HEK293T (cell line): ENCODE measurements at places on chromosomes 5 and 9.

DNA sequence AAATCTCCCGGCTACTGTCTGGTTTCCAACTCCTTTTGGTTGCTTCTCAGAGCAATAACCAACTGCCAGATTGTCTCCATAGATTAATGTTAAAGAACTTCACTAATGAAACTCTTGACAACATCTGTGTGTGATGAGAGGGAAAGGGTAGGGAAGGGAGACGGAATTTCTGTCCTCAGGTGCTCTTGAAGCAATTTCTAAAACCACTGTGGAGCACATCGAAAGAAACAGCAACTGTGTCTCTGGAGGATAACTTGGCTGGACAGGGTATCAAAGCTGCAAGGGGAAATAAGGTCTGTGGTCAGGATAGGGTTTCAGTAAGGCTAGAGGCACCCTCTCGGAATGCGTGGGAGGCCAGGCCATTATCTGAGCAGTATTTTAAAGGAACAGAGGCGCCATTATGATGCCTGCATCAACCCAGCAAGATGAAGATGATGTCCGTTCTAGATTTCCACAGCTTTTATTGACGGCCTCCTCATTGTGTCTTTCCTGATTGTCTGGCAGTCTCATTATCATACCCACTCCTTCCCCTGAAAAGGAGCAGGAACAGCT lies 76.6 kb downstream of the RORB start:
- DNase-seq, result peak; percentile 19

GRCh38 chr9:82412586-82413305 lies 424.2 kb downstream of the SPATA31D1 start:
- DNase-seq, result no peak

DNA sequence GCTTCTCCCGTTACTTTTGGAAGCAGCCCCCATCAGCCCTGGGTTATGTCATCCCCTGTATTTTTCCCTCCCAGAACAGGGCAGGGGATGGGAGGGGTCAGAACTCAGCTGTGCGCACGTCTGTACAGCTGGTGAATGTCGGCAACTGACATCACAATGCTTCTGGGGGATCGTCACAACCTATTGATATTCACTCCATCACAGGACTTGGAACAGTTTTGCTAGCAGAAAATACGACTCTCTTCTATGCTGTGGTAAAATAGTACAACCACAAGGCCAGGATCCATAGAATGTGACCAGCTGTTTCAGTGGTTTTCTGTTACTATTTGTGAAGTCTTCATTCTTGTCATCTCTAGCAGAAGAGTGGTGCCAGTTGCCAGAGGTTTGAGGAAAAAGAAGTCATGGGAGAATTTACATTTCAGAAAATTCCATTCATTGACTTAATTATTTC lies 77.1 kb upstream of the KLF4 start:
- no peak for DNase-seq

DNA sequence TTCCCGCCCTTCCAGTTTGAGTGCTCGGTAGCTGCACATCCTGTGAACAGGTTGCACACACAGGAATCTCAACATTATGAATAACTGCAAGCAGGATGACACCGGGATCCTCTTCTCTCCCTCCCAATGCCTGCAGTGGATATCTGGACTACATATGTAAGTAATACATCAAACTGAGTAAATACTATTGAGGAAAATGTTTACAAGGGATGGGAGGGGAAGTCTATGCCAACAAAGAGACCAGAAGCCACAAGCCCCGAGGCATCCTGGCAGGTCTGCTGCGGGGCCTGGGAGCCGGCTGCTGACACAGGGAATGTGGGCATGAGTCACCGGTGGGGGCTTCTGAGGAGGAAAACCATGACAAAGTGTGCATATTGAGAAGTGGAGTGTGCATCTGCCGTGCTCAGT lies 8.6 kb upstream of the ANKRD33B start:
- DNase-seq, result no peak

DNA sequence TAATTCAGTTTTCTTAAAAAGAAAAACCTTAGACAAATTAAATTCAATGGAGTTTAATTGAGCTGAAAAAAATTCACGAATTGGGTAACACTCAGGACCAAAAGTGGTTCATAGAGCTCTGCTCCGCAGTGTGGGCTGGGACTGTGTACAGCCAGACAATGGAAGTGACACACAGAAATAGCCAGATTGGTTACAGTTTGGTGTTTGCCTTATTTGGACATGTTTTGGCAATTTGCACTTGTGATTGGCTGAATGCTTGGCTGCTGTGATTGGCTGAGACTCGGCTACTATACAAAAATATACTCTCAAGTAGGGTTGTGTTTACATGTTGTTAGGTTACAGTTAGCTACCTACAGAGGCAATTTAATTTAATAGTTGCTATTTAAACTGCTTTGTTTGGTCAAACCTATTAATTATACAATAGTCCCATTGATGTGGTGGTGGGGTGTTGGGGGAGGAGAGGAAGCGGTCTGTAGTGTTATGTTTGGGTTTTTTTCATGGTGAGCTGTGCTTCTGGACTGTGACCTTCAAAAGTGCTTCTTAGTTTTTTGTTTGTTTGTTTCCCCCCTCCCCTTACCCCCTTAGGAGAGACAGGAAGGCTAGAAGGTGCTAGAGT lies 95.2 kb downstream of the CNTLN start:
- no peak for DNase-seq

- no peak for DNase-seq
These were observed 3.6 kb downstream of the CACFD1 start for GRCh38 chr9:133463234-133463863.

GRCh38 chr5:151902215-151902614 lies 22.4 kb downstream of the GLRA1 start:
- no peak for DNase-seq

DNA sequence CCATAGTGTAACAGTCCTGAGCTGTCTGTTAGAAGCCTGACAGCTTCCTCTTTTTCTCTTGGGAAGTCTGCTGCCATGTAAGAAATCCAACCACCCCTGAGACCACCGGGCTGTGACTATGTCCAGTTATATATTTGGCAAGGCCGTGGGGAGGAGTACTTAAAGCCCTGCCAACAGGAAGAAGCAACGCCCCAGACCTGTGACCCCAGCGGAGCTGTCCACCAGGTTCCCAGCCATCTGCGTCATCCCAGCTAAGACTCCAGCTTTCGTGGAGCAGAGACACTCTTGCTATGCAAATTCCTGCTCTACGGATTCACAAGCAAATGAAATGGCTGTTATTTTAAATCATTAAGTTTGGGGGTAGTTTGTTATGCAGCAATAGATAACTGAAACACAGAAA lies 417.3 kb downstream of the TLE4 start:
- no peak for DNase-seq

- no peak for DNase-seq
These were observed 4.0 kb downstream of the MEF2C start for GRCh38 chr5:88878976-88879375.

GRCh38 chr5:107814183-107814827 lies 143.6 kb upstream of the EFNA5 start:
- no peak for DNase-seq

DNA sequence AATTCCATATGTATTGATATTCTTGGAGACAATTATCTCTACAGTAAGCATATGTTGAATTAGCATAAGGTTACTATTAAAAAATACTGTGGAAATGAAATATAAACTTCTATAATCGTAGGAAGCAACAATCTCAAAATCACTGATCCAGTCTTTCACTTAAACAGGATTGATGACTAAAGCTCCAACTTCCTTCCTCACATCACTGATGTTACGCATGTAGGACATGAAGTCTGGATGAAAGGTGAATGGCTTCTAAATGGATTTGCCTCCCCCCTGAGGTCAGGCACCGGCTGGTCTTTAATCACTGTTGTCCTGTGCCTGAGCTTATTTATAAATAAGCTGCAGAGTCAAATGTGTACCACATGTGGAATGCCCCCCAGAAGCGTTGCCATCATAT lies 157.1 kb upstream of the NFIB start:
- DNase-seq, result no peak

DNA sequence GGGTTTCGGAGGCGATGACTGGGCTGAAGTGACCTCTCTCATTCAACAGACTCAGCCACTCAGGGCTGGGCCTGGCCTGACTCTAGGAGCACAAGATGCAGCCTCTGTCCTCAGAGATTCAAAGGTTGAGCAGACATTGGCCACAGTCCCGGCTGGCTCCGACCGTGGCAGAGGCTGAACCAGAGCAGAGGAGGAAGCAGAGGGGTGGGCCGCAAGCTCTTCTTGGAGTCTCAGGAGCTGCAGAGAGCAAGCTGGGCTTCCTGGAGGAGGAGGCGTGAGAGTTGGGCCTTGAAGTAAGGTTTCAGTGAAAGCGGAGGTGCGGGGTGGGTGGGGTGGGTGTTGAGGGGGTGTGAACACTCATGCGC lies 37.6 kb downstream of the ALG2 start:
- no peak for DNase-seq

GRCh38 chr9:133689151-133689763 lies 48.9 kb downstream of the SARDH start:
- no peak for DNase-seq

GRCh38 chr5:17819783-17820182 lies 185.5 kb downstream of the TAF11L14 start:
- no peak for DNase-seq

DNA sequence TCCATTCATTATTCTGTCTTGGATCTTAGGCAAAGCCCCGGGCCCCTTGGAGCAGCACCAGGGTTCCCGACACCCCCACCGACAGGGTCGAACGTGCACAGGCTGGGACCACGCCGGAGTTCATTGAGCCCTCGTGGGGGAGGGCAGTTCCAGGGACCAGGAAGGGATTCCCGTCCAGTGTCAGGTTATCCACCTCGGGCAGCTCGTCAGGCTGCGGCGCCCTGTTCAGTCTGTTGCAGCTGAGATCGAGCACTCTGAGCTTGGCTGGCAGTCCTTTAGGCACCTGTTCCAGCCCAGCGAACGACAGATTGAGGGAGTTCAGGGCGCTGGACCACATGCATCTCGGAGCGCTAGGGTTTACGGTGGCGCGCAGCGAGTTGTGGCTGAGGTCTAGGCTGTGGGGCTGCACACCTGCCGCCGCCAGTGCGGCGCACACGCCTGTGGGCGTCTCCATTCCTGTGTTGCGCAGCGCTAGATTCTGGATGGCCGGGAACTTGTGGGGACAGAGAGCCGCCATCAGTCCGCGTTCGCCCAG lies 1.1 kb downstream of the CD14 start:
- no peak for DNase-seq

- no peak for DNase-seq
These were observed 213.8 kb upstream of the ZNF608 start for GRCh38 chr5:124960266-124960665.

DNA sequence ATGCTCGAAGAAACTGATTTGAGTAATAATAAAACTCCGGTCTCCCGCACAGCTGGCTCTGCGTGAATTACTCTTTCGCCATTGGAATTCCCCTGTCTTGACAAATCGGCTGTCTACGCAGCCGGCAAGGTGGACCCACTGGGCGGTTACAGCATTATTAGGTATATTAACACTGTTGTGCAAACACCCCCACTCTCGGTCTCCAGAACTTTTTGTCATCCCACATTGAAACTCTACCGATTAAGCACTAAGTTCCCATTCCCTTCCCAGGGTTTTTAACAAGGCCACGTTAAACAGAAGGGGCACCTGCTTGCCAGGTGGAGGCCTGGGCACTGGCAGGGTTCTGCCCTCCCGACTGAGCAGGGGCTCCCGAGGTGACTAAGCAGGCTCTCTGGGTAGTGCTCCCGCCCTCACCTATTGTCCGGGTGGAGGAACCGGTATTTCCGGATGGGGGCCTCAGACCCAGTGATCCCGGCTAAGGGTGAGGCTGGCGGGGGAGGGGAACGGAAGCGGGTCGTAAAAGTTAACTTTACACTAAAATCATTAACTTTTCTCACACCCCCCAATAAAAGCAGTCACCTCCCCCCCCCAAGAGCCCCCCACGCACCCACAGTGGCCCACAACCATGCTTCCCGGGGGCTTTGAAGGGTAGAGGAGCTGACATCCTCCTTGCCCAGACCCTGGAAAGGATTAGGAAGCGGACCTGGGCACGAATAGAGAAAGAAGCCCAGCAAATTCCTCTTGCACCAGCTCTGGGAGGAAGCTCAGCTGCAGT lies 53.5 kb upstream of the TJP2 start:
- DNase-seq, result no peak

- no peak for DNase-seq
These were observed 35.9 kb downstream of the KIF2A start for GRCh38 chr5:62341783-62342475.

DNA sequence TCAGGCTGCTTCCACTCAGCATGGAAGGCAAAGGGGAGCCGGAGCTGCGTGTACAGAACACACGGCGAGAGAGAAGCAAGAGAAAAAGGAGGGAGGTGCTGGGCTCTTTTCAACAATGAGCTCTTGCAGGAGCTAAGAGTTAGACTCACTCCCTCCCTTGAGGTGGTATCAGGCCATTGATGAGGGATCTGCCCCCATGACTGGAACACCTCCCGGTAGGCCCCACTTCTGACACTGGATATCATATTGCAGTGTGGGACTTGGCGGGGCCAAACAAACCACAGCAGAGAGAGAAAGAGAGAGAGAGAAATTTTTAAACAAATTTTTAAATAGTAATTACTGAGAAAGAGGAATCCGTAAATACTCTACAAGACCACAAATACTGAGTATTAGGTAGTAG lies 182.2 kb downstream of the TRIO start:
- DNase-seq, result no peak

DNA sequence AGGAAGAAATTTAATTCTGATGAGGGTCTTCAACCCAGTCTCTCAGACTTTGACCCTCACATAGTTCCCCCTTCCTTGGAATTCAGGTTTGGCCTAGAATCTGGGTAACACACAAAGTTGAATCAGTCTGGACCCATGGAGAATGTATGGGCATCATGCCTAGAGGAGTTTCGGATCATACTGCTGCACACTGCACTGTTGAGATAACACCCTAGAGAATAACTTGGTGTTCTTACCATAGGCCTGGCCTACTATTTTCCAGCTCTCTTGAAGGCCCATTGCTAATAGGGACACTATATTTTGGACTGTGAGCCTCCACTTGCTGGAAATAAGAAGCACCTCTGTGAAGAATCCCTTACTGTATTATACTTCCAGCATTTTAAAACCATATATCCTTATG lies 413.5 kb downstream of the PLK2 start:
- no peak for DNase-seq

- no peak for DNase-seq
These were observed 38.5 kb upstream of the CDKN2B start for GRCh38 chr9:22047596-22047995.

DNA sequence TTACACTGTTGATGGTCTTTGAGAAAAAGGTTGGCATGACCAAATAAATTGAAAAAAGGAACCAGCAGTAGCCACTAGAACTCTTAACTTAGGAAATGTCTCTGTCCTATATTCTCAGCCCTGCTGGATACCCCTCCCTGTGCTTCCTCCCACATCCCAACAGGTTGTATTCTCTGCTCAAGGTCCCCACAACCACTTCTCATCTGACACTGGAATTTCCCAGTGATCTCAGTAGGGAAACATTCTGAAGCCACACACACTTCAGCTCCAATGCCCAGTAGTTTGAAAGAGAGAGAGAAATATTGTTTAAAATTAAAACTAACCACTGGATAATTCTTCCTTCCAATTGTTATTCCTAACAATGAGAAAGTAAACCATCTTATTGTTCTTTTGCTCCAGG lies 30.0 kb upstream of the NREP start:
- DNase-seq, result no peak

GRCh38 chr9:99231711-99232110 lies 9.6 kb downstream of the SEC61B start:
- DNase-seq, result no peak

GRCh38 chr5:117302949-117303348 lies 728.3 kb upstream of the SEMA6A start:
- DNase-seq, result no peak

GRCh38 chr5:143713047-143714003 lies 98.6 kb upstream of the HMHB1 start:
- no peak for DNase-seq

- DNase-seq, result no peak
These were observed 146.2 kb upstream of the RASA1 start for GRCh38 chr5:87121304-87122150.
